ENCODE measurements at places on chromosomes 13 and 19.

DNA sequence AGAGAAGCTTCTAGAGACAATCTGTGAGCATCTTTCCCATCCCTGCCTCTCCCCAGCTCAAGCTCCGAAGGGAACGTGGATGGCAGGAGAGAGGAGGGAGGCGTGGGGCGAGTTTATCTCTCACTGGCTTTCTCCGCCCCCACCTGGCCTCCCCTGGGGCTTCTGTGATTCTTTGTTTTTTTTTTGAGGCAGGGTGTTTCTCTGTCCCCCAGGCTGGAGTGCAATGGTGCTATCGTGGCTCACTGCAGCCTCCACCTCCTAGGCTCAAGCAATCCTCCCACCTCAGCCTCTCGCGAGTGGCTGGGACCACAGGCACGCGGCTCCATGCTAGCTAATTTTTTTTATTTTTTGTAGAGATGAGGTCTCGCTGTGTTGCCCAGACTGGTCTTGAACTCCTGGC lies 23.0 kb downstream of the EFNA2 start:
- no peak for DNase-seq

- no peak for DNase-seq
These were observed at the start of gene ELAVL3 for GRCh38 chr19:11480715-11481533. Gene ELAVL3 (minus strand): TSS chr19:11481046. CDS start chr19:11480608, 438 bp downstream.

GRCh38 chr19:49433240-49433901 lies 8.0 kb downstream of the SLC17A7 start:
- DNase-seq, result no peak

- no peak for DNase-seq
These were observed 130.9 kb downstream of the FRY start for GRCh38 chr13:32162395-32163005.

Data from stimulated activated CD8-positive, alpha-beta memory T cell treated with anti-CD3 and anti-CD28 coated beads, Interleukin-4, amount 100 ng/mL, for 4 hours (primary cell).